CD4-positive, alpha-beta T cell treated with Interleukin-12 subunit alpha and Interleukin-12 subunit beta, for 1 hour (primary cell): ENCODE measurements at places on chromosomes 3 and 15.

GRCh38 chr3:178454726-178455125 lies 81.5 kb upstream of the KCNMB2 start:
- DNase-seq: no peak

- DNase-seq: no peak
These were observed 78.3 kb upstream of the C15orf39 start for GRCh38 chr15:75123395-75123794.

GRCh38 chr15:61155741-61156700 lies 73.1 kb downstream of the RORA start:
- no peak for DNase-seq

GRCh38 chr15:43922021-43922420 lies 95.2 kb downstream of the WDR76 start:
- no peak for DNase-seq

- no peak for DNase-seq
These were observed 613.3 kb downstream of the TUSC7 start for GRCh38 chr3:117322866-117323265.

- no peak for DNase-seq
These were observed 78.3 kb downstream of the LRRK1 start for GRCh38 chr15:100997442-100997841.

DNA sequence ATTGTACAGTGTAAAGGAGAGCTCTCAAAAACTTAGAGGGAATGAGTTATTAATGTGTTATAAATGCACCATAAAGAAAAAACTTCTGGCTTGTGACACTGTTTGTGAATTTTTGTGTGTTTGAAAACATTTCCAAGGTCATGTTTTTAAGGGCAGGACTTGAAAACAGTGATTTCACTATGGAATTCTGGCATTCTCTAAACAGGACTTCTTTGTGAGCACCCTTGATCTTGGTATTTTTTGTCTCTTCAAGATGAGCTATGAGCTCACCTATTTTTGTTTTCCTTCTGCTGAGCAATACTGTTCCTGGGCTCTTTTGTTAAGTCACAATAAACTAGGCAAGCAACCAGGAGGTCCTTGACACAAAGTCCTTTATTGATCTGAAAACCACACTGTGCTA lies 284.4 kb downstream of the RBMS3 start:
- DNase-seq: no peak

DNA sequence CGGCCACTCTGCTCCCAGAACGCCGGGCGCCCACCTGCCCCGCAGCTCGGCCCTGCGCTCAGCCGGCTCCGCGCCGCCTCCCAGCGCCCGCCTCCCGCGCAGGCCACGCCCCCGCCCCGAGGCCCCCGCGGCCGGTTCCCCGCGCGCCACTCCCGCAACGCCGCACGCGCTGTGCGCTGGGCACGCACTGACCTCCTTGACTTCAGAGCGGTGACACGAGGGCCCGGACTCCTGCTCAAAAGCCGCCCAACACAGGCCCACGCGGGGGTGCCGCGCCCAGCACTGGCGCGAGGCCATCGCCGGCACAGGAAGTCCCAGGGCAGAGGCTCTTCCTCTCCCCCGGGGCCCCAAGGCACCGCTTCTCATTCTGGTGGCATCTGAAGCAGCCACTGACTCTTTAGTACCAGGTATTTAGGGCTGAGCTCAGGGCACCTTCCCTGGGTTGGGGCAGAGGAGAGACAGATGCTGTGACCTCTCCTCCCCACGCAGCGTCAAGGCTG lies 12.4 kb downstream of the TNK2 start:
- DNase-seq: peak; percentile 72
